ENCODE measurements at places on chromosomes 13 and 19. TPM values are rescaled to one million over a fixed set of nuclear protein-coding genes. Genes with fewer than 3 reads are reported as not detected.

GRCh38 chr19:14439014-14439413, 5.9 kb downstream of the PKN1 start:
- no peak for DNase-seq

IL4I1 gene
- 12.3 TPM for total RNA-seq

PRKD2 gene
- 187 TPM for total RNA-seq

NCAN gene
- total RNA-seq, result 0.05 TPM
